ENCODE measurements at places on chromosomes 4 and X. TPM values are rescaled to one million over a fixed set of nuclear protein-coding genes. Genes with fewer than 3 reads are reported as not detected.

DNA sequence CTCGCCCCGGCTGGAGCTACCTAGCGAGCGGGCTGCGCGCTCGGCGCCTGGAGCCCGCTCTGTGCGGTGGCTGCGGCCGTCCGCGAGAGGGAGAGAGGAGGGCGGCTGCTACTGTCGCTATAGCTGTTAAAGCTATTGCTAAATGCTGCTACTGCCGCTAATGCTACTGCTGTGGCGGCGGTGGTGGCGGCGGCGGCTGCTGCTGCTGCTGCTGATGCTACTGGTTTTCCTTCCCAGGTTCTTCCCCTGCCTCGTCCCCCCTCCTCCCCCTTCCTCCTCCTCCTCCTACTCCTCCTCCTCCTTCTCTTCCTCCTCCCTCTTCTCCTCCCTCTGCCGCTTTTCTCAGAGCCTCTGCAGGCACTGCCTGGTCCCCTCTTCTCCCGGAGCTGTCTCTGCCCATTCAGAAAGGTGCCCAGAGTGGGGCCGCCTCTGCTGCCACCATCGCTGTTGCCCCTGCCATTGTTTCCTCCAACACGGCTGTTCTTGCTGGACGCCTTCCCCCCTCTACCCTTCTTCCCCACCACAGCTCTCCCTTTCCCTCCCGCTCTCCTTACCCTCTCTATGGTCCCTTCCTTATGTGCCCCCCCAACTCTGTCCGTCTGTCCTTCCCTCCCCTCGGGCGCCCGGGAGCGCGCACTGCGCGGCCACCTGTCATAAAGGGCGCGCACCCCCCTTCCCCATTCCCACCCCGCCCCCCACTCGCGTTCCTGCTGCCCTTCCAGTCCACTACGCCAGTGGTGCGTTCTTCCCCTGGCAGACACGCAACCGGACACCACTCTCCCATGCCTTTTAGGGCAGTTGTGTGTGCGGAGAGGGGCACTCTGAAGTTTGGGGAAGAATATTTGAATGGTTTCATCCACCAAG, at the start of gene NEXMIF:
TSS of gene NEXMIF (minus strand) at position 228 of the 864 bp plus-strand sequence.
- DNase-seq: no peak

- DNase-seq: no peak
Measured at GRCh38 chrX:111349934-111350333, 62.1 kb downstream of the DCX start.

DNA sequence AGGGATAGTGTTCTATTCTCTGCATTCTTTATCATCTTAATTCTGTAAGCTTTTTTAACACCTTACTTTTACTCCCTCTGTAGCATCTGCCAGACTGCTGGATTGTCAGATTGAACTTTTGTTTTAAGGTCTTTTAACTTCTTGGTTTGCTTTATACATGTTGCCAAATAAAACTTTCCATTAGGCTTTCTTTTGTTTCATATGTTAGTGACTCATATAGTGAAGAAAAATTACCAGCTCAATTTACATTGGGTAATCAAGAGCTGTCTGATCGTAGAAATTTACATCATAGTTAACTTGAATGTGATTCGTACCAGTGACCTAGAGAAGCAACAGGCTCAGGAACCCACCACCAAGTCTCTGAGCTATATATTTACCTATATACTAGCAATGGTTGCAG, 28.5 kb upstream of the KLHL4 start:
- no peak for DNase-seq

GRCh38 chrX:118370921-118371624, 25.2 kb downstream of the WDR44 start:
- DNase-seq: no peak

Gene RBMX2
- 5.7 TPM for total RNA-seq
